ENCODE measurements at places on chromosomes 5 and 9. TPM values are rescaled to one million over a fixed set of nuclear protein-coding genes. Genes with fewer than 3 reads are reported as not detected.

DNA sequence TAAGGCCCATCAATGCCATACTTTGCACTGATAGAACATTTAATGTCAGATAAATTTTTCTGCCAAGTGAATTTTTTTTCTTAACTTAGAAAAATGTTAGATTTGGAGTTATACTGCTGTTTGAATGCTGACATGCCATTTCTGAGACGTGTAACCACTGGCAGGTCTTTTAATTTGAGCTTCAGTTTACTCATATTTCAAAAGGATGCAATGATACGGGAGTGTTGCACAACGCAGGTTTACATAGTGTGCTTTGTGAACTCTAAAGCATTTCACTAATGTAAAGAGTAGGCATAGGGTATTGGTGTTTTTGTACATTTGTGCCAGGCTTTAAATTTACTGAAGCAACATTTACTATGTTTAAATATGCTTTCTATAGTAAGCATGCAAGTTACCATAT is 4.2 kb downstream of the ZBTB43 start:
- H3K27ac ChIP-seq, result no peak overlapping the region
- peaks cover 11% of the 10 kb centered on the region for H3K27me3 ChIP-seq
- peaks cover 13% of the 10 kb centered on the region for H3K4me1 ChIP-seq
- DNase-seq, result no peak

DNA sequence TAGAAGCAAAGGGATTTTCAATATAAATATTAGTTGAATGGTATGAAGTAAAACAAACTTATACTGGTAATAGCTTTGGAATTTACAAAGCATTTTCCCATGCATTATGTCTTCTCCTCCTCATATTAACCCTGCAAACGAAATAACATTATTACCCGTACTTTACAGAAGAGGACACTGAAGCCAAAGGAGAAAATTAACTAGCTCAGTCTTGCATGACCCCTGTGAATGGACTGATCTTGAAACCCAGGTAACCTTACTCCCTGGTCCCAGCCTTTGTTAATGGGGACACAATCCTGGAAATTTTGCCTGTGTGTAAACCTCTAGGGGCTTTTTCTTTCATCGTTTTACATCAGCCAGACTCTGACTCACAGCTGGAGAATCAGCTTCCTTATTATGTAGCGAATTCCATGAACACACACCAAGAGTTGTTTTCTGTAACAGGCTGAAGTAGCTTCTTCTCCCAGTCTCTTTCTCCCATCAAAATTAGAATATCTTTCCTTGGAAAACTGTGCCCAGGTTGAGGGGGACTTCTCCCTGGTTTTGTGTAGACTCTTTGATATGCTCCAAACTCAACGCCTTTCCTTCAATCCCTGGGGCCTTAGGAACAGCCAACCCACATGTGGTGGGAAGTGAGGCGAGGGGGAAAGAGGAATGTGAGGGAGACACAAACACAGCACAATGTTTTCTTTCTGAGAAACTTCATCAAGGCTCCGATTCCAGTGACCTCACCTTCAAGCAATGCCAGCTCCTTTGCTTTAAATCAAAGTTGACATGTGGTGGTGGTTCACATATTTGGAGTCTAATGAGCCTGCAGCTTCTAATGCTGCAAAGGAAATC is 480.9 kb upstream of the PAPPA start:
- no peak overlapping the region for H3K27ac ChIP-seq
- H3K27me3 ChIP-seq, result no peaks in the 10 kb centered on the region
- no peaks in the 10 kb centered on the region for H3K4me1 ChIP-seq
- H3K36me3 ChIP-seq, result no peaks in the 10 kb centered on the region
- no peak for DNase-seq

DNA sequence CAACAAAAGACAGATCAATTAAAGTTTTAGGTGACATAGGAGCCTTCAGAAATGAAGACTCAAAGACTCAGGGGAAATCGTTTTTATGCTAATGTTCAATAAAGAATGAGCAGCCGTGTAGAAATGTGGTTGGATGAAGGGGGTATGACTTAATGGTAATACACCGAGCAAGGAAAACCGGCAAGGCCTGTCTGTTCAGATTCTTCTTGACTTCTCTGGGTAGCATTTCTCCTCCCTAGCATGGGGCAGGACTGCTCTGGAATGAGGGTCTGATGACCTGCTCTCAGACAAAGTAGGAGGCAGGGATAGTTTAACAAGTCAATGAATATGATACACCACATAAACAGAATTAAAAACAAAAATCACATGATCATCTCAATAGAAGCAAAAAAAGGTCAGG is 487.4 kb downstream of the ZNF608 start:
- no peak overlapping the region for H3K27ac ChIP-seq
- H3K4me1 ChIP-seq, result no peaks in the 10 kb centered on the region
- H3K27me3 ChIP-seq, result peaks cover 2% of the 10 kb centered on the region
- DNase-seq, result no peak
- H3K4me3 ChIP-seq, result no peak overlapping the region

SPATA31C1 gene
- total RNA-seq, result not detected

ANKRD18B gene
- 0.41 TPM for total RNA-seq

Data from endothelial cell (in vitro differentiated cells).